ENCODE measurements at places on chromosomes 5 and 9. TPM values are rescaled to one million over a fixed set of nuclear protein-coding genes. Genes with fewer than 3 reads are reported as not detected.

Gene NREP
- total RNA-seq: 3.5 TPM

Gene PCDHA1
- total RNA-seq: not detected

DNA sequence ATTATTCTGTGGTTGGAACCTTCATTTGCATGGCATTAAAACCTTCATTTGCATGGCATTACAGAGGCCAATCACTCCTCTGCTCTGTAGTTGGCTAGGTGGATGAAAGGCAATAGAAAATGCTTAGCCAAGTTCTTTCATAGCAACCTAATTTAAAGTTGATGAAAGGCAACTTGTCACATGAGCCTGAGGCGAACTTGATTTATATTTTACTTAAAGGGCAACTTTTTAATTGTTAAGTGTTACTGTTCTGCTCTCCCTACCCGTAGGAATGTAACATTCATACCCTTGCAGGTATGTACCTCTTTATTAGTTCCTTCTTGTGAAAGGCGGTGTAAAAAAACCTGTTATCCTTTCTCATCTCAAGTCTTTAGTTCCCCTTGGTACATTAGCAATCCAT is 7.9 kb upstream of the ERMP1 start:
- DNase-seq: no peak

GRCh38 chr9:124764774-124765438 is 6.2 kb downstream of the NR6A1 start:
- peak; percentile 56 for DNase-seq

Gene PCDHGB2
- 0.26 TPM for total RNA-seq

- no peak for DNase-seq
These were observed 27.1 kb downstream of the ABCA1 start for GRCh38 chr9:104900871-104901270.

DNA sequence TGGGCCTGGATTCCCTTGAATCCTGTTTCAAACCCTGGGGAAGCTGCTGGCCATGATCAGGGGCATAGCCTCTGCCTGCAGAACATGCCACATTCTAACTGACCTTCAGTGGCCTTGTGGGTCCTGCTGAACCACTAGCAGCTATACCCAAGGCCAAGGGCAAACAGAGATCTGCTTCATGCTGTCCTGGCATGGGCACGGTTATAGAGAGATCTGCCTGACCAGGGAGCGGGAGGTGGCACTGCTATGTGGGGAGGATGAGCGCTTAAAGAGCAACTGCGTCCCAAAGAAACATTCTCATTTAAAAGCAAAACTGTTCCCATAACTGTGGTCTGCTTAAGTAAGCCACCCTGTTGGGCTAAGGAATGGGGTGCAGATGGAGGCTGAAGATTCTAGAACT is 36.5 kb upstream of the SYNPO start:
- DNase-seq: no peak

Gene SLC27A6
- total RNA-seq: not detected

Gene SPARC
- not detected for total RNA-seq

GRCh38 chr5:132370181-132370970 is 866 bp downstream of the SLC22A5 start:
- DNase-seq: no peak

- peak; percentile 25 for DNase-seq
These were observed 25.9 kb upstream of the AP3B1 start for GRCh38 chr5:78320401-78320800.

GRCh38 chr9:98603821-98604383 is 104.8 kb downstream of the GABBR2 start:
- DNase-seq: no peak

DNA sequence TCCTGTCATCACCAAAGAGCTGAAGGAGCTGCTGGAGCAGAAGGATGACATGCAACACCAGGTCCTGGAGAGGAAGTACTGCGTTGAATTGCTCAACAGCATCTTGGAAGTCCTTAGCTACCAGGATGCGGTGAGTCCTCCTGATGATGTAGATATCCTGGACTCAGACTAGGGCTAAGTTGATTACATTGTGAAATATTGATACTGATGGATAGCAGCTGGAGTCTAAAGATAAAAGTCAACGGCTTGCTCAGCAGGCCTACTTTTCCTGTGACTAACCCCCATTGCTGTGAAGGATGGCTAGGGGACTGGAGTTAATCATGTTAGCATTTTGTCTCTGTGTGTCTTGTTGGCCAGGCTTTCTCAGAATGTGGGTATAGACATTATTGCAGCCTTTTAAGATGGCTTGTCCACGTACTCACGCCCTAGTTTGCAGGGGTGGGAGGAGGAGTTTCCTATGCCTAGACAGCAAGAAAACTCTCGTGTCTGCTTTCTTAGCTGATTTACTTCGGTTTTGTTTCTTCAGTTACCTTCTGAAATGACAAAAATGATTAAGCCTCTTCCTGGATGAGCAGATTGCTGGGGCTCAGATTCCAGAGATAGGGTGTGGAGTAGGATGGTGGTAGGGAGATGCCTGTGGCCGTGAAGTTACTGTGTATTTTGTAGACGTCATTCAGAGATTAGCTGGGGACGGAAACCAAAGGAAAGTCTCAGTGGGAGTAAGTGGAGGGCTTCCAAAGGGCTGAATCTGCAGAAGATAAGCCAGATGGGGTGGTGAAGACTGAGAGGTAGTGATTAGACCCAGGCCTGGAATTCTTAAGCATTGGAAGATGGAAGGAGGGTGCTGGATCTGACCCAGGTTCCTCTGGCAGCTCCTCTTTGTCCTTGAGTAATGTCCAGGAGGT is 166.3 kb downstream of the DOCK2 start:
- no peak for DNase-seq

DNA sequence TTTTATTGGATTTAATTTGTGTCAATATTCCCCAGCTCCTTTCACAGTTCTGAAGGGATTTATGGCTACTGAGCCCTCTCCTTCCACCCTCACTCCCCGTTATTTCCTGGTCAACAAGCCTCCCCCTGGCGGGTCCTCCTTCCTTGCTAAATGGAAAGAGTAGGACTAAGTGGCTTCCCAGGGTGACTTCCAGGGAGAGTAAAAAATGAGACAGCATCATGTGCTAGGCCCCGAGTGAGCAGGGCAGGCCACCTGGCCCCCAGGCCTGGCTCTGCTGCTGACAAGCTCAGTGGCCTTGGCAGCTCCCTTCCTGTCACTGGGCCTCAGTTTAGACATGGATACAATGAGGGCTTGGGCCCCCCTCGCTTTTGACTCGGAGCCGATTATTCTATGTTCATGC is 201.3 kb downstream of the HSPA4 start:
- DNase-seq: no peak

DNA sequence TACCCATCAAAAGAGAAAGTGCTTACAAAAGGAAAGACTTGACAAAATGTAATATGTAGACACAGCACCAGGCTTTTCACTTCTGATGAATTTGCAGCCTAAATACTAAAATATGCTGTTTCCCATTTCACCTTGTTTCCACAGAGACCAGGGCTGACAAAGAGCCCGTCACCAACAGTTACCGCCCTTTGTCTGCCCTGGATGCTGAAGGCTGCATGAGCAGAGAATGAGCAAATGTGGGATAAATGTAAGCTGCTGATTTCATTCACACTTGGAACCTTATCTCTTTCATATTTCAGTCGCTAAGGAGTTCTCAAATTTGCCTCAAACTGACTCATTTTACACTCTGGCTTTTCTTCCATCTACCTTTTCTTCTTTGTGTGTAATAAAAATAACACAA is 213.9 kb downstream of the TMEM167A start:
- no peak for DNase-seq

Gene THOC3
- total RNA-seq: 79.6 TPM

Gene POMT1
- total RNA-seq: 26.2 TPM

DNA sequence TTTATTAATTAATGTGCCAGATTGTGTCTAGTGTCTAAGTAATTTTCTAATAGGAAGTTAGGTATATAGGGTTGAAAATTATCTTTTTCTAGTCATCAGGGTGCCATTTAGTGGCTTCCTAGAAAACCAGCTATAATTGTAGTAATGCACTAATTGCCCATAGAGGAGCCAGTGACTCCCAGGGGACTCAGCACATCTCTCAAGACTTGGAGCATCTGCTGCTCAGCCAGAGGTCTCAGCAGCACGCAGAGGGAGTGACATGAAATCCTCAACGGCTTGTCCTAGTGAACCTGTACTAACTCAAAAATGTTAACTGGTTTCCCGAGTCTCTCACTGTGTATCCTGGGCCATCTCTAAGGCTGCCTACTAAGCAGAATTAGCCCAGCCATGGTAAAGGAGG is 78.2 kb upstream of the MAN2A1 start:
- no peak for DNase-seq

Gene CD180
- total RNA-seq: not detected

Gene TMEM215
- not detected for total RNA-seq

- DNase-seq: no peak
These were observed 70.3 kb downstream of the INSYN2B start for GRCh38 chr5:169909945-169910344.

- no peak for DNase-seq
These were observed 31.6 kb upstream of the ANGPTL2 start for GRCh38 chr9:127154003-127154389.

GRCh38 chr5:81233080-81233634 is at the start of gene CKMT2:
Gene CKMT2 (plus strand): TSS chr5:81233322. CDS start chr5:81251133, 17,811 bp downstream.
- no peak for DNase-seq

Gene CDK9
- 45.4 TPM for total RNA-seq

Gene MZB1
- 0.25 TPM for total RNA-seq

DNA sequence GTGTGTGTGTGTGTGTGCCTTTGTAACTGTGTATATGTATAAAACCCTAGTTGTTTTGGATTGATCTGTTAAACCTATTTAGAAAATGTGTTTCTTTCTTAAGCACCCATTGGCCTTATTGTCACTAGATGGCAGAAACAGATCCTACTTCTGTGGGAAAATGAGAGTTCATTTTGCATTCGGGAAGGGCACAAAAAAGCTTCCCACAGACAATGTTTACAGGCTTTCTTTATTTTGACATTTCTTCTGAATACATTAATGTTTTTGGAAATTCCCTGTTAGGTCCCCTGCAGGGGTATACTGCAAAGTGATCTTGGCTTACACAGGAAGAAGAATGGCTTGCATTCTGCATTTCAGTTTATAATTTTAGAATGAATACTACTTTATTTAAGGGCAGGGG is 481.8 kb upstream of the ARRDC3 start:
- no peak for DNase-seq

Gene ANKDD1B
- total RNA-seq: 0.44 TPM

Gene NXNL2
- not detected for total RNA-seq

DNA sequence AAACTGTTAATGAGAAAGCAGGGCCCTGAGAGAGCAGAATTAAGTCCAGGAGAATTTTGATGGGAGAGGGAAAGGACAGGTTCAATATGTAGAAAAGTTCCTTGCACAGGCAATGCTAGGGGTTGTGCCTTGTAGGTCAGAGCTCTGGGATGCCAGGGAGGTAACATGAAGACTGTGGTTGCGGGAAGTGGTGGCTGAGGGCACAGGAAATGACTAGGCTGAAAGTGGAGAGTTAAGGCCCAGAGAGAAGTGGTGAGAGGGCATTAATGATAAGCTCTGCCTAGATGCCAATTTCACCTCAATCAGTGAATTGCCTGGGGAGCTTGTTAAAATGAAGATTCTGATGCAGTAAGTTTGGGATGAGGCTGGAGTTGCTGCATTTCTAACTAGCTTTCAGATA is 31.5 kb upstream of the PPP3R2 start:
- DNase-seq: no peak

Gene CLIC3
- 17.0 TPM for total RNA-seq

- no peak for DNase-seq
These were observed 38.8 kb downstream of the ITGA2 start for GRCh38 chr5:53027913-53028312.

- DNase-seq: peak; percentile 35
These were observed 45.2 kb downstream of the HSD17B3 start for GRCh38 chr9:96256800-96257199.

Gene CAMK2A
- total RNA-seq: not detected

Gene PCDHB9
- total RNA-seq: 0.25 TPM
